HuH-7 (cell line): ENCODE measurements at places on chromosomes 12 and 14.

GRCh38 chr14:59126714-59127436 lies 61.6 kb upstream of the DAAM1 start:
- DNase-seq, result peak; percentile 40

DNA sequence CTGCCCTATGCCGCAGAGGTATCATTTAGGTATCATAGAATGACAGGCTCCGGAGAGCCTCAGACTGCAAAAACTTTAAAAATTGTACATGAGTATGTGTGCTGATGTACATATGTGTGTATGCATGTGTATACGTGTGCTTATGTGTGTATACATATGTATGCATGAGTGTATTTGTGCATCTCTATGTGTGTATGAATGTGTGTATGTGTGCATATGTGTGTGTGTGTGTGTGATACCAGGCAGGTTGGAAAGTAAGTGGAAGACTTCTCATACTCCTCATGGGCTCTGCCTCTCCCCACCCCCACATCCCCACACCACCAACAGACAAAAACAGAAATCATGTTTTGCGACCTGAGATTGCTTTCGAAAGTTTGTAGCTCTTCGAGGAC lies 621 bp upstream of the TMEM117 start:
- no peak for DNase-seq

- no peak for DNase-seq
These were observed 12.1 kb downstream of the DDX54 start for GRCh38 chr12:113173081-113173698.

DNA sequence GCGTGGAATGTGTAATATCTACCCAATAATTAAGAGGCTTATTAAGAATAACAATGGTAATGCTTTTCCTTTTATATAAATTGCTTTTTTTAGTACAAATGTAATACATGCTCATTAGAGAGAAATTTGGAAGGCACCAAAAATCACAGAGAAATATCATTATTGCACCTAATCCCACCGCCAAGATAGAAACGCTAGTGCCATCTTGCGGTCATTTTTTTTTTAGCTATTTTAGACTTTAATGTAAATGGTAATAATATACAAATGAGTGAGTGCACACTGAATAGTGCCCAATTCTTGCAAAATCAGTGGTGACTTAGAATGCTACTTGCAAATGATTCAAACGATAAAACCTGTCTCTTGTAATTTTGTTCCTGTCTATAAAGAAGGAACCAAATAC lies 576.8 kb upstream of the TMEM132C start:
- no peak for DNase-seq

GRCh38 chr12:131758016-131758739 lies 47.3 kb downstream of the SFSWAP start:
- DNase-seq, result no peak

DNA sequence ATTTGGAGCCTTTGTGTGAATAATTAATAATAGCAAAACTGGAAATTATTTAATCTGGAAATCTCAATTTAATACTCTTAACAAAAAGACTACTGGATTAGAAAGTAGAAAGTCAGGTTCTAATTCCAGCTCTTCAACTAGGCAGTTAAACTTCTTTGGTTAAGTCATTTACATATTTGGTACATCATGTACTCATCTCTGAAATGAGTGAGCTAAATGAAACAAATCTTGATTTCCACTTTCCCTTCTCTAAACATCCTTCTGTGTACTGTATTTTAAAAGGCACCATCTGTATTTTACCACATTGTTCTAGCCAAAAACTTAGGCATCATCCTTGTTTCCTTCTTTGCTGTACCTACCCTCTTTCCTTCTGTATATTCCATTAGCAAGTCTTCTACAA lies 26.9 kb downstream of the CRADD start:
- no peak for DNase-seq

DNA sequence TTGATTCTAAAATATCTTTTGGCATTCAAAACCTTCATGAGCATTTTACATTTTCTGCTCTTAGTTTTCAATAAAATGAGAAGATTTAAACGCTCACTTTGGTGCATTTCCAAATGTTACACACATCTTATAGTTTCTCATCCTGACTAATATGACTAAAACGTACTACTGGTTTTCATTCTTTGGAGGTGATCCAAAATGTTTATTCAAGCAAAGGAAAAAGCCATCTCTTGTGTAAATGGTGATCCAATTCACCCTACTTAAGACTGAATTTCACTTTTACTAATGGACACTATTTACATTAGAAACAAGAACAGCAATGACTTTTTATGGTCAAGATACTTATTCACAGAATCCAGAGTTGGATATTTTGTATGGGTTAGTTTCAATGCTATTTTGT lies 86.6 kb downstream of the KITLG start:
- DNase-seq, result no peak

DNA sequence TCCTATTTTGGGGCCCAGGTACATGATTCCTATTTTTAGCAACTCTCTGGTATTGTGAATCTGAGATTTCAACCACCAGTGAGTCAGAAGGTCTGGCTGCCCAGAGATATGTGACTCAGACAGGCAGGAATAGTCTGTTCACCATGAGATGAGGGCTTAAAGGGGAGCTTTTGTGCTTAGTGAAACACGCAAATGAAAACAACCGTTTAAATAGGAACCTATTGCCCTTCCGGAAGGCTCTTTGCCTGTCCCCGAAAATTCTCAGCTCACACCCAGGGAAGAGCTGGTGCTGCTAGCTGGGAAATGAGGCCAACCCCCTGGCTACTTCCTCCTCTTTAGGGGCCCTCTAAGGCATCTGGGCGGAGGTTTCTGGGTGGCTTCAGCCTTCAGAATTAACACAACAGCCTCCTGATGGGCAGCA lies 283.6 kb downstream of the CACNA1C start:
- no peak for DNase-seq

- no peak for DNase-seq
These were observed 133.4 kb downstream of the AACS start for GRCh38 chr12:125198652-125199051.

GRCh38 chr14:92443741-92444140 lies 69.8 kb upstream of the RIN3 start:
- DNase-seq, result no peak
